Endodermal cell (in vitro differentiated cells): ENCODE measurements at places on chromosomes 13 and 19. TPM values are rescaled to one million over a fixed set of nuclear protein-coding genes. Genes with fewer than 3 reads are reported as not detected.

DNA sequence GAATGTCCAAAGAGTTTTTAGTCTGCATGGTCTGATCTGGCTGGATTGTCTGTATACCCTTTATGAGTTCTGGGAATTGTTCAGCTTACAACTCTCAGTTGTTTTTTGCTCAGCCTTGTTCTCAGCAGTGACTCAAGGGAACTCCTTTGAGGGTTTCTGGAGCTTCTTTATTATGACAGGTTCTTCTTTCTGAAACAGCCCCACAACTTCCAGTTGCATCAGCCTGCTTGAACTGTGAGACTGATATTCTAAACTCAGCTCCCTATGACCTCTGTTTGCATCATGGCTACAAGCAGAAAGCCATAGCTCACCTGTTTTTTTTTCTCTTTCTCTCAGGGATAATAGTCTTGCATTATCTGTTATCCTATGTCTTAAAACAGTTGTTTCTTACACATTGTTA lies 85.0 kb downstream of the TDRD3 start:
- no peak for DNase-seq

DNA sequence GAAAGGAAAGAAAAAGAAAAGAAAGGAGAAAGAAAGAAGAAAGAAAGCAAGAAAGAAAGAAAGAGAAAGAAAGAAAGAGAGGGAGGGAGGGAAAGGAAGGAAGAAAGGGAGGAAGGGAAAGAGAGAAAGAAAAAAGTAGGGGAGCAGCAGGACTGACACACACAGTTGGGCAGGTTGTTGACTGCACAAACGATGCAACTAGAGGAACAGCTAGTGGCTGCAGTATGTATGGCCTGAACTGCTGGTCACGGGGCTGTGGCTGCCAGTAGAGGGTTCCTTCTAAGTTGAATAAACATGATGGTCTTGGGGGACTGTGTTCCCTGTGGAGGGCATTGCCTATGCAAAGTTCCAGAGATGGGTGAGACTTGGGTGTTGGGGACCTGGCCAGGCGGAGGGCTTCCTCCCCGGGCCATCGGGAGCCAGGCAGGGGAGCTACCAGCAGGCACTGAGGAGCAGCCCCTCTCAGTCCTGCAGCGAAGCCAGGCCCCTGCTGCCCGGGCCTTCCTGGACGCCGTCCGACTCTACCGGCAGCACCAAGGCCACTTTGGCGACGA lies 16.7 kb upstream of the COLGALT1 start:
- no peak for DNase-seq

GRCh38 chr19:30666301-30666803 lies 294.2 kb downstream of the ZNF536 start:
- peak; percentile 92 for DNase-seq

GRCh38 chr13:39263033-39263432 lies 224.8 kb downstream of the NHLRC3 start:
- peak; percentile 86 for DNase-seq

The ZNF492 gene
- not detected in 2 replicates for total RNA-seq

GRCh38 chr19:21463449-21464105 lies 41.8 kb upstream of the ZNF429 start:
- peak; percentile 97 for DNase-seq

DNA sequence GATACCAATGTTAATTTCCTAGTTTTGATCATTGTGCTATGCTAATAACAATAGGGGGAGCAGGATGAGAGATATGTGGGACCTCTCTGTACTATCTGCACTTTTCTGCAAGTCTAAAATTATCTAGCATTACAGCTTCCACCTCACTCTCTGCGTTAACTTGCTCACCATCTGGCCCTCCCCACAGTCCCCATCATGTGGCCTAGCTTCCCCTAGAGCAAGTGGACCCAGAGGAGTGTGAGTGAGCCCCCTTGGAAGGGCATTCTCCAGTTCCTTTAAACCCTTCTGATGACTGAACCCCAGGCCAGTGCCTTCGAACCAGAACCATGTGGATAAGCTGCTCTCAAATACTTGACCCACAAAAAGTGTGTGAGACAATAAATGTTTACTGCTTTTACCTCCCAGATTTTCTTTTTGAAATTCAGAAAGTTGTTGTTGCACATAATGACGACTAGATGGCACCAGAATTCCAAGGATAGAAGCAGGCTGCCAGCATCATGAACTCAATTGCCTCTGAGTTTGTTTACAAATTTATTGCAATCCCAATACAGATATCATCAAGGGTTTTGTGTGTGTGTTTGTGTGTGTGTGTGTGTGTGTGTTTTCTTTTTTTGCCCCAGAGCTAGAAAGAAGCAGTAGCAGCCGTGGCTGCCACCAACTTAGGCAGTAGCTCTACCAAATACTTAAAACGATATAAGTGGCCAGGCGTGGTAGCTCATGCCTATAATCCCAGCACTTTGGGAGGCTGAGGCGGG lies 49.0 kb upstream of the ZNF780A start:
- no peak for DNase-seq

GRCh38 chr19:3665681-3666544 lies 34.4 kb downstream of the PIP5K1C start:
- peak; percentile 90 for DNase-seq

The FAM216B gene
- total RNA-seq, result not detected in 3 replicates

DNA sequence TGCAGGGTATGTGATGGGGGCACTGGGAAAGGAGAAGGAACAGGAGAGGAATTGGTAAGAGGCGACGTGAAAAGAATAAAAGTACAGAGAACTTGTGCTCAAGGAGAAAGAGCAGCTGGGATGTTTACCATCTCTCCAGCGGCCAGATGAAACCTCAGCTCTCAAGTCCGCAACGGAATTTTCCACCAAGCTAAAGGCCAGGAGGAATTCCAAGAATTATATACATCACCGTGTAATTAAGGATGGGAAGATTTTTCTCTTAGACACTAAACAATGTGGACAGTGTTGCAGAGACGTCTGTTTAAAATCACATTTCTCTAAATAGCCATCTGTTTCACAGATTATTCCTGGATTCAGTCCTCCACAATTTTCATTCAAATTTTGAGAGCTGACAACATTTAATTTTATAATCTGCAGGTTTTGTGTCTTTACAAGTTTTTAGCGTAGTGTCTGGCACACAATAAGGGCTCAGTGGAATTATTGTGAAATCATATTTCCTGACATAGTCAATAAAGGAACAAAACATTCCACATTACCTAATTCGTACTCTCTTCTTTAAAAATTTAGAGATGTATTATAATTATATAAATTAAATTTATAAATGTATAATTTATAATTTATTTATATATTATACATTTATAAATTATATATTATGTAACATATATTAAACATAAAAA lies 23.0 kb upstream of the USP29 start:
- no peak for DNase-seq

DNA sequence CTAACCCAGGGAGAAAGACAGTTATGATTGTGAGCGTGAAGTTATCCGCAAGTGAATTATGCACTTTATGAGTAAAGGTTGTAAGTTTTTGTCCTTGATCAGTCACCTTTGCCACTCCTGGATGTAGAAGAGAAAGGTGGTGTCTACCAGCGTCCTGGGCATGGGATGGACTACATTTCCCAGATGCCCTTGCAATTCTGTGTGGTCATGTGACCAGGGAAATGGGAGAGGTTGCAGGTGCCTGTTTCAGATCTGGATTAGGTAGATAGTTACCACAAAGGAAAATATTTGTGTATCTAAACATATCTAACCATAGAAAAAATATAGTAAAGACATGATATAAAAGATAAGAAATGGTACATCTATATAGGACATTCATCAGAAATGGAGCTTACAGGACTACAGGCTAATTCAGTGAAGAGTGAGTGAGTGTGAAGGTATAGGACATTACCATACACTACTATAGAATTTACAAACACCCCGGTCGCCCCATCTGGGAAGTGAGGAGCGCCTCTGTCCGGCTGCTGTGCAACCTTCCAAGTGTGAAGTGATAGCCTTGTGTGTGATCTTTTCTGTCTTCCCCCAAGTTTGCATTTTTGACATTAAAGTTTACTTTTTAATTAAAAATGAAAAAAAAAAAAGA lies 51.6 kb upstream of the CACNA1A start:
- DNase-seq, result peak; percentile 68

DNA sequence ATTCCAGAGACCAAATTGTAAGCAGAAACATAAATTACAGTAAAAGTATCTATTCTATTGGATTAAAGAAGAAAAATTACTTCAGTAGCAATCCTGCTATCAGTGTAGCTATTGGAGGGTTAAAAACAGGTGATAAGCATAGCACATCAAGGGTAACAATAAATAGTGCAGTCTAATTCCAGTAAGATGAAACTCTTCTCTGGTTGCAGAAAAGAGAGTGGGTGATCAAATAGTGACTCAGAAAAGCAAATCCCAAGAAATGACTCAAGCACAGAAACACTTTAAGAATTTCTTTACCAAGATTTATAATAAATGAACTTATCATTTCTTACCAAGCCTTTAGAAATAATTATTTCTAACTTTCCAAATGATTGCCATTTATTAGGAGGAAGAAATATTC lies 135.7 kb downstream of the LMO7 start:
- DNase-seq, result no peak

The LMTK3 gene
- 14.2 to 14.6 TPM (median 14.5 TPM) in 3 replicates for total RNA-seq

DNA sequence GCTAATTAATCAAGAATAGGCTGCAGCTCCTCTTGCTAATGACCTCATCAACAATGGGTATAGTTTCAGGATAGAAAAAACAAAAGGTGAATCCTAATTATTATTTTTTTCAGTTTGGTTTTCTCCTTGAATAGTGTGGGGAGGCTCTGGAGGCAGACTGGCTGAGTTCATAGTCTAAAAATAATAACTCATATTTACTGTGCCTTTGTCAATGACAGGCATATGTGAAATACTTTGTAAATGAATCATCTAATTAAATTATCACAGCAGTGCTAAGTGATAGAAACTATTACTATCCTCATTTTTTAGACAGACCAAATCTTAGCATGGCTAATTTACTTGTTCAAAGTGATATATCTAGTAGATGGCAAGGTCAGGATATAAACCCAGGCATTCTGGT lies 1261.0 kb upstream of the SLC10A2 start:
- no peak for DNase-seq

- DNase-seq, result no peak
Observed at GRCh38 chr13:46372071-46372470, 15.0 kb downstream of the RUBCNL start.

GRCh38 chr13:25473864-25474263 lies 102.1 kb downstream of the ATP8A2 start:
- DNase-seq, result no peak
